Fibroblast of lung (primary cell): ENCODE measurements at places on chromosomes 5 and 9. TPM values are rescaled to one million over a fixed set of nuclear protein-coding genes. Genes with fewer than 3 reads are reported as not detected.

ZNF300 gene
- 8.0 and 9.9 TPM in 2 replicates for total RNA-seq

- DNase-seq, result no peak
Observed at GRCh38 chr9:69460012-69460411, 135.0 kb downstream of the ENTREP1 start.

DNA sequence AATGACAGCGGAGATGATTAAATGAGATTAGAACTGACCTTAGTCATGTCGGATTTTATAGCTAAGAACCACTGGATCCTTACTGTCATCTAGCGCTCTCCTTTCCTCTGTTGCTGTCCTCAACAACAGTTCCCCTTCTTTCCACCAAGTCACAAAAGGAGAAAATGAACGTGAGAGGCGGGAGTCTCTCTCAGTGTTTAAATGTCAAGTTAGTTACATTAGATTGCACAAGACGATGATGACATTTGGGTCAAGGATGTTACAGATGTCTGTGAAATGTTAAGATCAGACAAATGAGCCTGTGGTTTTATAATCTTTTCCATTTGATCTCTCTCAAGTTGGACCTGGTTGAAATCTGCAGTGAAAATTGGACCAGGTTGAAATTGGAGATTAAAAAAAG, 53.5 kb downstream of the FBXO38 start:
- DNase-seq, result peak; percentile 20

GRCh38 chr5:139847790-139848507, 52.3 kb downstream of the PSD2 start:
- no peak for DNase-seq

DNA sequence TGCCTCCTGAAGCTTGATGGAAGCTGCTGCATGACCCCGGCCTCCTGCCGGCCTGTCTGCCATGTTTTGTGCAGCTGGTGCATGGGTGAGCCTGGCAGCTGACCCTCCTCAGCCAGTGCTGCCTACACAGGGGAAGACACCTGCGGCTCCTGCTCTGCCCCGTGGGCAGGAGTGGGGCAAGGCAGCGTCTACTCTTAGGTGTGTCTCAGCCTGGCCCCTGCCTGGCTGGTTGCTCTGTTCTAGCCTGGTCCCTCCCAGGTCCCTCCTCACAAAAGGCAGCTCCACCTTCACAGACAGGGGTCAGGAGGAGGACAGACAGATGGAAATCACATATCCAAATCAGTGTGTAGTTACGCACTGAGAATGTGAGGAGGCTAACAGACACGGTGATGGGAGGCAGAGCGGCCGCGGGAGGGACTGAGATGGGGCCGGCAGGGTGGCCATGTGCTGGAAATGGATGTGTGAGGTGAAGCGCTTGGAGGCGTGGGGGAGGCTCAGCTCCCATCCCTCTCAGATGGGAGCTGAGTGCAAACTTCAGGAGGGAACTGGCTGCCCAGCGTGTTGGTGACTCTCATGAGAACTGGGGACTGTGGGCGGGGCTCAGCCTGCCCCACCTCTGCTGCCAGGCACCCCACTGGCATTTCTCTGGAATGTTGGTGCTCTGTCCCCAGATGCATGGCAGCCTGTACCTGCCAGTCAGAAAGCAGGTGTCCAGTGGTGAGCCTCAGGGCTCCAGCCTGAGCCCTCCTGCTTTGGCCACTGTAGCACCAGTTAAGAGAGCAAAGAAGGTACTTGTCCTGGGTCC, 43.4 kb downstream of the PPARGC1B start:
- DNase-seq, result no peak

DNA sequence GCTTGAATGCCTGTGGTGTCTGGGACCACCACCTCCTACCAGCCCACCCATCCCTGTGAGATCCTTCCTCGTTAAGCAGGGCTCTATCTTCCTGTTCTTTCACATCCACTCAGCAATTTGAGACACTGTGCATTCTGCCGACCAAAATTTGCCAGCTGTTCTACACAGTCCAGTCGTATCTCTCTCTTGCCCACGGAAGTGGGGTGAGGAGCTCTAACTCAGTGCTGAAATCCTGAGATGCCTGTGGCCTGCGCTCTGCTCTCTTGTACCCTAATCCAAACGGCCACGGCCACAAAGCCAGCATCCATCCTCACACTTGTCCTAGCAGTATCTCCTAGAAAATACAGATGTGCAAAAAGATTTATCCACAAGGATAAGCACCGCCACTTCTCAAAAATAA, 97.9 kb downstream of the MVB12B start:
- no peak for DNase-seq

ATP10B gene
- not detected in 2 replicates for total RNA-seq

PFN3 gene
- total RNA-seq, result not detected in 2 replicates

FCN2 gene
- total RNA-seq, result not detected in 2 replicates

- no peak for DNase-seq
Observed at GRCh38 chr9:3348169-3348568, 177.6 kb downstream of the RFX3 start.

CDKN2A gene
- 10.8 and 19.2 TPM in 2 replicates for total RNA-seq

BSPRY gene
- total RNA-seq, result not detected in 2 replicates

CRHBP gene
- total RNA-seq, result under 0.01 and 0.17 TPM in 2 replicates

- DNase-seq, result no peak
Observed at GRCh38 chr5:94849324-94849723, 230.9 kb downstream of the SLF1 start.

GRCh38 chr9:31824860-31825259, 559.6 kb upstream of the ACO1 start:
- DNase-seq, result no peak

DNA sequence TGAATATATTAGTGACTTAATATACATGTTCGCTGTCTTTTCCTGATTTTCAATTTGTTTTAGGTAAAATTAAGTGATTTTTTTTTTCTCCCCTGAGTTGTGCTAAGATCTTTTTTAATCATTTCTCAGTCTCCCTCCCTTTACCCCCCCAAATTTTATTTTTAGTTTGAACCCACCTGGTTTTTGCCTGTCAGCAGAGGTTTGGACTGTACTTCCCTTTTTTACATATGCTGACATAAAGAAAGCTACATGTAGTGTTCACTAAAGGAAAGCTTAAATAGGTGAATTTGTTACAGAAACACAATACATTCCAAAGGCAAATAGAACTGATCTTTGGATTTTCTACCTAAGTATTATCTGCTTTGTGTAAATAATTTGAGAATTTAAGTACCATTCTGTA, 82.2 kb downstream of the IPO11 start:
- no peak for DNase-seq

PDE8B gene
- 0.17 and 0.26 TPM in 2 replicates for total RNA-seq

SPINK13 gene
- total RNA-seq, result not detected in 2 replicates

- DNase-seq, result no peak
Observed at GRCh38 chr5:170389550-170389892, 354 bp upstream of the KCNMB1 start.

DNA sequence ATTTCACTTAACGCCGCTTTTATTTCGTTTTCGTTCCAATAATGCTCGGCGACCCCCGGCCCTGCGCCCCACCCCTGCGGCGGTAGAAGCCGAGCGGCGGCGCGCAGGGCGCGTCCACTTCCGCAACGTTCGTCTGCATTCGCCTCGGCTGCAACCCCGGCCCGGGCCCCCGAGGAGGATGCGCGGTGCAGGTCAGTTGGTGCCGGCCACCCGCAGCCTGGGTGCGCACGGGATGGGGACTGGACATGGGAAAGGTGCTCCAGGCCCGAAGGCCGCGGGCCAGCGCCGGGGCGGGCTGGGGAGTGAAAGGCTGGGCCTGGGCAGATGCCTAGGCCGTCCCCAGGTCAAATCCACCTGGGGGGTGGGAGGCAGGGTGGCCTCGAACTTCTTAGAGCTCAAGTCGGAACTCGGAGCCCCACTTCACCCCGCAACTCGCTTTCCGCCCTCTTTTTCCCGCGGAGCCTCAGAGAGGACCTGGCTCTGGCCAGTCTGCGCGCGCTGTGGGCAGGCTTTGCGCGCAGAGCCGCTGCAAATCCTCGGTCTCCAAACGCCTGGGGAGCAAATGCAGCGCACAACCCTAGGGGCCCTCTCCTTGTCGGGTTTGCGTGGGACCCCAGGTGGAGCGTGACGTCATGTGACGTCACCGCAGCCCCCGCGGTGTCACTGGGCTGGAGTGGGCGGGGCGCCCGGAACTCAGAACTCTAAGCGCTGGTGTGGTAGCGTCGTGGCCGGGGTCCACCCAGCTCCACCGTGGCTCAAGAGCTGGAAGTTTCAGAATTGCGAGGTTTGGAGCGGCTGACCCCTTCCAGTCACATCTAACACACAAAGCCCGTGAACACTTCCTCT, 3.3 kb downstream of the TLX3 start:
- no peak for DNase-seq

TAF11L5 gene
- total RNA-seq, result not detected in 2 replicates

ERAP2 gene
- total RNA-seq, result 66.0 and 180 TPM in 2 replicates

- DNase-seq, result no peak
Observed at GRCh38 chr9:133590231-133590855, 18.8 kb downstream of the FAM163B start.

DNA sequence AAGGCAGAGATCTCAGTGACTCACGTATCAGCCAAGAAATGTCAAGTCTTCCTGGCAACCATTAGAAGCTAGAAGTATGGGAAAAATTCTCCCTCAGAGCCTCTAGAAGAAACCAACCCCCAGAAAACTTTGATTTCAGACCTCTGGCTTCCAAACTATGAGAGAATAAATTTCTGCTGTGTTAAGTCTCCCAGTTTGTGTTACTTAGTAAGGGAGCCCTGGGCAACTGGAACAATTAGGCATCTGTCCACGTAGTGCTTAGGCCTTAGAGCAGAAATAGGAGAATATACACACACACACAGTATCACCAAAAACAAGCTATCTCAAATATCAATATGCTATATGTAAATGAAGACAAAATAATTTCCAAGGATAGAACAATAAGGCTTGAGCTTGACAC, 894.8 kb upstream of the CDH10 start:
- peak; percentile 14 for DNase-seq

DNA sequence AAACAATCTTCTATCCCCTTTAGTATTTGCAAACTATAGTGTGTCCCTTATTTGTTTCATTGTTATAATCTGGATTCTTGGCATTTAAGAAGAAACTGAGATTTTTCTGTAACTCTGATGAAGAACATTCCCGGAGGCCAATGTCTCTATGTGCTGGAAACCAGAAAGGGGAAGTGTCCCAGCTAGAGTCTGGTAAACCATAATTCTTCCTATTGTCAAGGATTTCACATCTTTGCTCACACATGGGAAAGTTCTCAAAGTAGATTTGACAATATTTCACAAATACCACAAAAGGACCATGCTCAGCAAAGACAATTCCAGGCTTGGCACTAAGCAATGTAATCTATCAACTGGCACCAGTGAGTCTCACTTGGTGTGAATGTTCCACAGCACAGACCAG, 146.8 kb downstream of the MUSK start:
- no peak for DNase-seq

DNA sequence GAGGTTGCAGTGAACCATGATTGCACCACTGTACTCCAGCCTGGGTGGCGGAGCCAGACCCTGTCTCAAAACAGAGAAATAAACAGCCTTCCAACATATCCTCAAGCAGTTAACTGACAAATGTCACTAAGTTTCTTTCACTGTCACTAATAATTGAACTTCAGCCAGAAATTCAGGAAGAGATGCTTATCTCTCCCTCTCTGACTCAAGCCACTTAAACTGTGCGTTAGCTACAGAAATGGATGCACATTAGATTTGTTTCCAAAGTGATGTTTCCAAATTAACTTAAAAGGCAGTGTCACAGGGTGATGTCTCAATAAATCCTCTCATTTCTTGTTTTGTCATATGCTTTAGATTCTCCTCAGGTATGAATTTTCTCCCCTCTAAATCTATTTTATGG, 164.9 kb downstream of the KDM4C start:
- no peak for DNase-seq

SLC24A2 gene
- total RNA-seq, result under 0.01 TPM in 2 replicates

KCNT1 gene
- not detected in 2 replicates for total RNA-seq

- no peak for DNase-seq
Observed at GRCh38 chr5:149693482-149693881, 36.6 kb upstream of the PPARGC1B start.

- no peak for DNase-seq
Observed at GRCh38 chr5:176656467-176656990, 9.2 kb downstream of the TSPAN17 start.

GRCh38 chr5:148788636-148789035, 37.8 kb upstream of the ADRB2 start:
- no peak for DNase-seq

CDC25C gene
- total RNA-seq, result 0.26 and 3.0 TPM in 2 replicates

DNA sequence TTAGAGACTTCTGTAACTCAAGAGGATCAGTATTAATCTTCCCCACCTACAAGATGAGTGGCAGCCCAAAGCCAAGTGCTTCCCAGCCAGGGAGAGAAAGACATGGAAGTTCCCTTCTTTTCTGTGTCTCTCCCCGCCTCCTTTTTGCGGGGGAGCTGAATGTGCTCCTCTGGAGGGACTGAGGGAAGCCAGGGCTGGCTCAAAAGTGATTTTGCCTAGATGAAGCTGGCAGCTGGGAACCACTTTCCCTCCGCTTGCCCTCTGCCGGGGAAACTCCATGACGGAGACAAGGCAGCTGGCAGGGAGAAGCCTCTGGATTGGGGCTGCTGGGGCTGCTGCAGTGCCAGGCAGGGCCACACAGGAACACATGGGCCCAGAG, 24.4 kb downstream of the EGR1 start:
- no peak for DNase-seq

GRCh38 chr9:93436655-93437407, 14.7 kb upstream of the FAM120A start:
- no peak for DNase-seq

DNA sequence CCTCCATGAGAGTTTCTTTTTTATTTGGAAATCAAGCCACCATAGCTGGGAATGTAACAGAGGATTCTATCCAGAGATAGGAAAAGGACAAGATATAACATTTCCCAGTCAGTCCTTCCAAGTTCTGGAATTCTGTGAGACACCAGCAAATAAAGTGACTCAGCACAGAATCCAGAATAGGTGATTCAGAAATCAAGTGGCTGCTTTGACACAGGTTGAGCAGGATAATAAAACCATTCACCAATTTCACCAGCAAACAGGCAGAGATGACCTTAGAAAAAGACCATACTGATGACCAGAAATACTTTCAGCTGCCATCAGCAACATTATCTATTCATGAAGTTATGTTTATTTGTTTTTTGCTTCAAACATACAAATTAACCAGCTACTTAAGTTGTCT, 491.5 kb upstream of the TUSC1 start:
- peak; percentile 17 for DNase-seq

GRCh38 chr9:1005043-1005667, 28.7 kb downstream of the DMRT3 start:
- DNase-seq, result peak; percentile 49

- no peak for DNase-seq
Observed at GRCh38 chr9:20148416-20148815, 359.6 kb upstream of the SLC24A2 start.

DNA sequence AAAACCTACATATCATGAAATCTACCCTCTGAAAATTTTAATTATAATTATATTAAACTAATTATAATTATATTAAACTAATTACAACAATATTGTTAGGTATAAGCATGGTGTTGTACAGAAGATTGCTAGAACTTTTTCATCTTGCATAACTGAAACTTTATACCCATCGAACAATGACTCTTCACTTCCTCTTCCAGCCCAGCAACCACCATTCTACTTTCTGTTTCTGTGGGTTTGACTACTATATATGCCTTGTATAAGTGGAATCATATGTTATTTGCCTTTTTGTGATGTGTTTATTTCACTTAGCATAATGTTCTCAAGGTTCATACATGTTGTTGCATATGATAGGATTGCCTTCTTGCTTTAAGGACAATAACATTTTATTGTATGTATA, 274.2 kb upstream of the CCNH start:
- DNase-seq, result no peak
